WTC11 (cell line): ENCODE measurements at places on chromosomes 1 and 21.

DNA sequence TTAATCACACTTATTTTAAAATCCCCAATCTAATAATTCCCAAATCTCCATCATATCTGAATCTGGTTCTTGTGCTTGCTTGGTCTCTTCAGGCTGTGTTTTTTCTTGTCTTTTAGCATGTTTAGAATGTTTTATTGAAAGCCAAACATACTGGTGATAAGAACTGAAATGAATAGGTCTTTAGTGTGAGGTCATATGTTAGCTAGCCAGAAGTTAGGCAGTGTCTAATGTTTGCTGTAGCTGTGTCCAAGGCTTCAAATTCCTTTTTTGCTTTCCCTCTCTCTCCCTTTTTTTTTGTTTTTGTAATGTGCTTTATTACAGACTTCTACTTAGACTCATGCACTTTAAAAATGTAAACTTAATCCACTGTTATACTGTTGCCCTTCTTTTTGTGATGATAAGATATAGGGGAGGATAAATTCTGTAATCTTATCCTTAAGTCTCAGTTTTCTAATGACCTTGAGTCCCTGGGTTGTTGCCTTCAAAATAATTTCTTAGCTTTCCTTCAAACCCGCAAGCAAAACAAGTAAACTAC is 725.1 kb downstream of the BRINP3 start:
- no peak for DNase-seq

DNA sequence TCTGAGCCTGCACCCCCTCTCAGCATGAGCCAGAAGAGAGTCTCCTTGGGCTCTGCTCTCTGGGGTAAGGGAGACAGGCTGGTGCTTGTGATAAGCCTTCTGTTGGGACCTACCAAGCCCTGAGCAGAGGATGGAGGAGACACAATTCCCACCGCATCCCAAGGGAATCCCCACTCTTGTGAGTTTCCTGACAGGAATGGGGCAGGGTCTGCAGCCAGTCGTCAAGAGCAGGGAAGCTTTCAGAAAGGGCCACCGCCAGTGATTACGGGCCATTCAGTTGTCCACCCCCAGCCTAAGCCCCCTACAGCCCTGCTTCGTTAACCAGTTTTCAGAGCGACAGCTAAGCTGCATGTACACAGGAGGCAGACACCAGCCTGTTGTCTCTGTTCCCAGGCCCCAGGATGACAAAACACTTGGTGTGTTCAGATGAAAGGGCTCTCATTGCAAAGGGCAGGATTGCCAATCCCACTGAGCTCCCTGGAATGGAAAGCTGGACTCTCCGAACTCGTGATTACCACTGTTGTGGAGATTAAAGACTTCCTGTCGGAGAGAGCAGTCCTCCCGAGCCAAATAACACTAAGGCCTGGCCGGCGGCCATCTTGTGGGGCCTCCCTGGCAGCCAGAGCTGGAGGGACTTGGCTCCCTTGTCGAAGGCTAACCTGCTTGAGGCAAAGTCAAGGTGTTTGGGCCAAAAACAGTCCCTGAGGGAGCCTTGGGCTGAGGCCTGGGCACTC is 37.4 kb upstream of the SLC30A1 start:
- DNase-seq: no peak

DNA sequence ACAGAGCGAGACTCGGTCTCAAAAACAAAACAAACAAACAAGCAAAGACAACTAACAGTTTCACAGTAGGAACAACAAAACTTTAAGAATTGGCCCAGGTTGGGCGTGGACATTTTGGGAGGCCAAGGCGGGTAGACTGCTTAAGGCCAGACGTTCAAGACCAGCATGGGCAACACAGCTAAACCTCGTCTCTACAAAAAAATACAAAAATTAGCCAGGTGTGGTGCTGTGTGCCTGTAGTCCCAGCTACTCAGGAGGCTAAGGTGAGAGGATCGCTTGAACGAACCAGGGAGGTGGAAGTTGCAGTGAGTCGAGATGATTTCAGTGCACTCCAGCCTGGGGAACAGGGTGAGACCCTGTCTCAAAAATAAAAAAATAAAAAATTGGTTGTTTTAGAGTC is 13.5 kb downstream of the GTF2B start:
- no peak for DNase-seq

- DNase-seq: no peak
Measured at GRCh38 chr1:161182214-161182613, 4.9 kb upstream of the B4GALT3 start.

GRCh38 chr1:89670711-89671110 is 37.8 kb downstream of the LRRC8C start:
- no peak for DNase-seq

DNA sequence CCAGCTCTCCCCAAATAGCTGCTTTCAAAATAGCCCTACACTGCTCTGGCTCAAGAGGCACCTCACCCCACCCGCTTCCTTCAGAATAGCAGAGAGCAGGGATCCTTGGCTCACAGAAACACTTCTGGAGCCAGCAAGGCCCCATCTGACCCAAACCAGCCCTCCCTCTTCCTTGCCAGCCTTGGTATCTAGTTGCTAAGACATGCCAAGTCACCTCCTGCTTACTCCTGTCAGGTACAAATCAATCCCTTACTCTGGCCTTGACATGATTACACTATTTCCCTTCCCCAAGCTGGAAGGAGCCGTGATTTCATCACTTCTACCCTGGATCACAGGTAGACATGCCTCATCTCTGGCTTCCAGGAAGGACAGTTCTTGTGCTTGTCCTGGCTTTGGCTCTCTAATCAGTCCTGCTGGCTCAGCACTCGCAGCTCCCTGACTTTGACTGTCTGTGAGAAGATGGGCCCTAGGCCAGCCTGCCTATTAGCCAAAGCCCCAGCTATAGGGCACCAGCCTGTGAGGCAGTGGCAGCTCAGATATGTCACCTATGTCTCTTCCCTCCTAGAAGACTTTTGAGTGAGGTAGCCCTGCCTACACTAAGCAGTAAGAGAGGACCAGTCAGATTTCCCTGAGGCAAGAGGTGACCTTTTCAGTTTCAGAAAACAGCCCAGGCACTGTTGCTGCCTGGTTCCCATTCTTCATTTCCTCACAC is 8.9 kb upstream of the MUTYH start:
- DNase-seq: no peak

DNA sequence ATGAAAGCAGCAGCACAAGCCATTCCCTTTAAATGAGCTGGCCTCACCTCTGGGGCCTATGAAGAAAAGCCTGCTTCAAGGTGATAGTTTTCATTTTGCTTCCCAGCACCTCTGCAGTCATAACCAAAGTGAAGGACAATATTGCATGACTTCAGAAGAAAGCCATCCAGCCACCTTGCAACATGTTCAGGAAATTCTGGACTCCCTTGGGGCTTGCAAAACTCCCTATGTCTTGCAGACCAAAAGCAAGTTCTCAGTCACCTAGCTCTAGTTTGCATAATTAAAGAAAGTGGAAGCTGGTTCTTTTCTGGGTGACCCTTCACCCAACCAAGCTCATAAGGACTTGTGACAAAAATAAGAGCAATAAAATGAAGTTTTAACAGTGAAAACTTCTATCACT is 87.6 kb downstream of the GFI1 start:
- DNase-seq: no peak

DNA sequence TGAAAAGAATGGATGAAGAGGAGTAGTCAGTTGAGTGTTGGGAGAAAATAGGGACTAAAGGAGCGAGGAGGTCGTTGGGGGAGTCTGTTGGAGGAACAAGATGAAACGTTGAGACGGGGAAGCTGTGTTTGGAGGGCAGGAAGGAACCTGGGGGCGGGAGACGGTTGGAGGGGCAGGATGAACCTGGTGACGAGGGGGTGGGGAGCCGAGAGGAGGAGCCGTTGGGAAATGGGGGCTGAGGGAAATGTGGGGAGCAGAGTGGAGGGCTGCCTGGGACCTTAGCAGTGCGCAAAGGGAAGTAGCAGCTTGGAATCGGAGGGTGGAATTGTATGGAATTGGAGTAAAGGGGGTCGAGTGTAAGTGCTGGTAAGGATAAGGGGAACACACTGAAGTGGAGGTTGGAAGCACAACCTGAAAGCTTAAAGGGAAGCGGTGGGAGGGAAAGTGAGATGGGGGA is 630 bp downstream of the MTF2 start:
- peak; percentile 53 for DNase-seq

GRCh38 chr1:111242805-111243523 is 15.5 kb downstream of the CHI3L2 start:
- DNase-seq: no peak

- DNase-seq: no peak
Measured at GRCh38 chr1:218166268-218166945, 118.7 kb upstream of the RRP15 start.

GRCh38 chr1:23825762-23826522 is 713 bp upstream of the HMGCL start:
- no peak for DNase-seq

- no peak for DNase-seq
Measured at GRCh38 chr1:30088594-30088993, 634.8 kb downstream of the MATN1 start.

DNA sequence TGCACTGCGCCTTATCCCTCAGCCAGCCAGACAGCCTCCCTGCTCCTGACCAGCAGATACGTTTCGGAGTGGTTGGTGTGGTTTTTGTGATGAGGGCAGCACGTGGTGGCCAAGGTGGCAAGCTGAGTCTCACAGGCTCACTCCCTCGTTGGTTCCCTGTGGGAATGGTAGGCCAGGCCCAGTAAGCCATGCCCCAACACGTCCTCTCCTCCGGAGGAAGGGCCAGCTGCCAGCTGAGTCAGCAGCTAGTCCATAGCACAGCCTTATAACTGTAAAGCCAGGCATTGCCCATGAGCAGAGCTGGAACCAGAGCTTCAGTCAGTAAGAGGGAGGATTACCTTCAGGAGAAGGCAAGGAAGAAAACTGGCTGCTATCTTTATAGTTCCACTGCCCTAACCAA is 29.5 kb downstream of the SZRD1 start:
- DNase-seq: no peak

GRCh38 chr1:86380257-86380861 is 15.8 kb downstream of the ODF2L start:
- no peak for DNase-seq

DNA sequence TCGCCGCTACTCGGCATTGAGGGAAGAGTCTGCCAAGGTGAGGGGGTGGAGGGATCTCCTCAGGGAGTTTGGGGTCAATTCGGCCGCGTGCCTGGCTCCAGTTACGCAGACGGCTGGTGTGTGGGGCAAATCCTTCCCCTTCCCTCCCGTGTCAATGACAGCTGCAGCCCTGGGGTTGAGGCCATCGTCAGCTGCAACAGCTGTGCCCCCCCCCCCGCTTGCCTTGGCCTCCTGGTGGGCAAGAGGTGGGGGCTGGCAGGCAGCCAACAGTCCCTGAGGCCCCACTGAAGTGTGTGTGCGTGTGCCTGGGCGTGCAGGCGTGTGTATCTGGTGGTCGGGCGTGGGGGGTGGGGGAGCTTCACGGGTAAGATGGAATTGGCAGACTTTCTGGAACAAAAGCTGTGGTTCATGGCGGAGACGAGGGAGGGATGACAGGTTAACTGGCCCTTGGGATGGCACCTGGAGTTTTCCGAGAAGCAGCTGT is 25.6 kb downstream of the PPFIA4 start:
- DNase-seq: no peak

- peak; percentile 62 for DNase-seq
Measured at GRCh38 chr1:18486195-18486594, 5.5 kb downstream of the KLHDC7A start.

GRCh38 chr1:155208541-155209311 is at the start of gene MTX1:
MTX1 (plus strand) TSS chr1:155208695; CDS start chr1:155208805, 110 bp downstream.
- peak; percentile 88 for DNase-seq

DNA sequence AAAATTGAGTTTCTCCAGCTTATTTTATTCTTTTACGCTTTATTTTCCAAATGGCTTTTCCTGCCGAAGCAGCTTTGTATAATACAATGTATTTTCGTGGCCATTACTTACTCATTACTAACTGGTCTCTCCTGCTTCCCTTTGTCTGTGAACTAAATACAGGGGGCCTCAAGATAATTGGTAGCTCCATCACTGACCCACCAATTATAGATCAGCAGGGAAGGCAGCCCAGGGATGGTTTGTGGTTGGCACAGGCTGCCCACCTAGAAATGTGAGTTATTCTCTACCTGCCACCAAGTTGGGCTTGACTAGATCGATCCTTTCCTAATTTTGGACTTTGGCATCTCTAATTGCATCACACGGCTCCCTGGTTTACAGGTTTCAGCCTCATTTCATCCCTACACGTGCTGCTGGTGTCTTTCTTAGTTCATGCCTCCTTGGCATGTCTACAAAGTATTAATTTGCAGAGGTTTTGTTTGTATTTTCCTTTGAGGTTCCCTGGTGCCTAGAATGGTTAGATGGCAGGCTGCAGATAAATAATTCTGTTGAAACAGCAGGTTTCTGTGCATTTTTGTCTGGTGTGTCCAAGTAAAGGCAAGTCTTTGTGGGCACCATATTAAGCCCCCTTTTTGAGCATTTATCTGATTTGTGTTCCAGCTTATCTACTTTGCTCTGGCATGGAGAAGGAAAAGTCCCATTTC is 35.2 kb downstream of the PEX14 start:
- DNase-seq: no peak

GRCh38 chr1:17890056-17890814 is 135.1 kb downstream of the ACTL8 start:
- no peak for DNase-seq

GRCh38 chr1:234490793-234491479 is 12.0 kb upstream of the TARBP1 start:
- DNase-seq: no peak

- no peak for DNase-seq
Measured at GRCh38 chr1:201630582-201630981, 91.7 kb downstream of the NAV1 start.

- no peak for DNase-seq
Measured at GRCh38 chr1:160236806-160237205, 25.5 kb downstream of the DCAF8 start.

GRCh38 chr1:30751830-30752650 is 5.5 kb downstream of the LAPTM5 start:
- DNase-seq: no peak

DNA sequence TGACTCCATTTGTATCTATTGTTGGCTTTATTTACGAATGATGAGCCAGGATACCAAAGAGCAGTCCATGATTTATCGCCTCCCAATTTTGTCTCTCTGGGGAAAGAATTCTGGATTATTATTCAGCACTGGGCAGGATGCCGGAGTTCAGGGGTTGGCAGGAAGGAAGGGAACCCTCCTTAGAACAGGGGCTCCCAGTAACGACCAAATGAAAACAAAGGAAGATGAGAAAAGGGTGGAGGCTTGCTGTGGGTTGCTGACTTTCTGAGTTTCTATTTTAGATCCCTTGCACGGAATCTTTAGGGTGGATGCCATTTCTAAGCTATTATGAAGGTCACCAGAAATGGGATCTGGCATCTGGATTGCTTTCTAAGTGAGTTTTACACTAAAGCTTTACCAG is 231.2 kb upstream of the LYPLAL1 start:
- no peak for DNase-seq

- DNase-seq: no peak
Measured at GRCh38 chr1:219952361-219952760, 24.0 kb upstream of the SLC30A10 start.

GRCh38 chr1:100747771-100748170 is 28.2 kb downstream of the VCAM1 start:
- no peak for DNase-seq
